ENCODE measurements at places on chromosomes 13 and 19.

DNA sequence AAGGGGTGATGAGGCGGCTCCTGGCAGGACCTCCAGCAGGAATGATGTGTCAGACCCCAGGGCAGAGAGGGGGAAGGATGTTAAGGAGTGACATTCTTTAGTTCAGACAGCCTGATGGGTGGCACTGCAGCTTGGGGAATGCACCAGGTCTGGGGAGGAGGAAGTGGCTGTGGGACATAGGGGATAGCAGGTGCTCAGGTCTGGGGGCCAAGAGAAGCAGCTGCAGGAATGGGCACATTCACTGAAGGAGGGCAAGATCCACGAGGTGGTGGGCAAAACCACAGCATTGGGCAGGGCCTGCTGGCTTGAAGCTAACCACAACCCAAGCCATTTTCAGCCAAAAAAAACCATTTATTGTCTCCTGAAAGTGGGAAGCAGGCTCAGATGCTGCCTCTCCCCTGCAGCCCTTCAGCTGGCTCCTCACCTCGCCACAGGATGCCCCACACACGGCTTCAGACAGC lies 26.5 kb downstream of the COMP start:
- no peak for DNase-seq

DNA sequence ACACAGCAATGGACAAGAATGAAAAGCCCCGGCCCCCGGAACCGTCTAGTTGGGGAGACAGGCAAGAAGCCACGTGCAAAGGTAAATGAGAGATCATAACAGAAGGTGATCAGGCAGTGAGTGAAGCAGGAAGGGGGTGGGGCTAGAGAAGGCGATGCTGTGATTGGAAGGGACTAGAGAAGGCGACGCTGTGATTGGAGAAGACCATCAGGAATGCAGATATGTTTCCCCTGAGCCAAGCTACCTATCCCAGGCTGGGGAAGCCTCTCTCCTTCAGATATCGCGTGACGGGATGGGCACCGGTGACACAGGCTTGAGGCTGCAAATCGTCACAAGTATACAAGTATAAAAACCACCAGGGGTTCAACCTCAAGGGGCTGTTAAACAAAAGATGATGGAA lies 21.8 kb downstream of the DCAF15 start:
- DNase-seq, result peak; percentile 66

DNA sequence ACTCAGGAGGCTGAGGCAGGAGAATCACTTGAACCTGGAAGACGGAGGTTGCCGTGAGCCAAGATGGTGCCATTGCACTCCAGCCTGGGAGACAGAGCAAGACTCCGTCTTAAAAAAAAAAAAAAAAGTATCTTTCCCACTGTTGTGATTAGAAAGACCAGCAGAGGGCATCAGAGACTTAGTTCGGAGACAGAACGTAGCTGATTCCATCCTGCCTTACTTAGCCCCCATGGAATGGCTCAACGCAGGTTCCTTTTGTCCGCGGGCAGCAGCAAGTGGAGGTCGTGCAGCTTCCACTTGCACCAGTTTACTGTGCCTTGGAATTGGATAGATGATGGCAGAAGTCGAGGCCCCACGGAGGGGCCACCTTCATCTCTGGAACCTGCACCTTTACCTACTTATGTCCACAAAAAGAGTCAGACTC lies 8.1 kb downstream of the TIMM29 start:
- peak; percentile 49 for DNase-seq

DNA sequence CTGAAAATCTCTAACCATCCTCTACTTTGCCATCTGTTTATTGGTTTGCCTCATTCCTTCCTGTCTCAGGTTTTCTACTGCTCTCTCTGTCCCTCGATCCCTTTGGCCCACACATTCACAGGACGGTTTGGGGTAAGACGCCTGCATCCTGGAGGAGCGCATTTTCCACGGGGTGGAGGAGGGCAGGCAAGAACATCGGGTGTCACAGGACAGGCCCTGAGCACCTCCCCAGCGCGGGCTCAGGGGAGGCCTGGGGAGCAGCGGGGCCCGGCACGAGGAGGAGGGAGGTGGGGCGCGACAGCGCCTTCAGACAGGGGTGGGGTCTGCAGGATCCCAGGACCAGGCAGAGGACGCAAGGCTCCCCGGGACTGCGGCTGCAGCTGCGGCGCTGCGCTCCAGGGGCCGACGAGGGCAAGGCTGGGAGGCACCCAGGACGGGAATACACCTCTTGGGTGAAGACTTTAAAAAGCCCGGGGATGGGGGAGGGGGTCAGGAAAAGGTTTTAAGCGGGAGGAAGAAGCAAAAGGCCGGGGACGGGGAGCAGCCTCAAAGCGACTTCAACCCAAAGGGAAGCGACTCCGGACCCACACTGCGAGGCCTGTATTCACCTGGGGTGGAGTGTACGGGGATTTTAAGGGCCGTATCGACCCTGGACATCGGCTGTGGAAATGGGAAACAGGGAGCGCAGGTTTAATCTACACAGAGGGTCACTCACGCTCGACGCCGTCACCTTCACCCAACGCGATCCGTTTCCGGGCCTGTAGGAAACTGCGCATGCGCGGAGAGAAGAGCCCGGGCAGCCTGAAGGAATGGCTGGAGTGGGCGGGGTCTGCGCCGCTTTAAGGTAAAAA lies at the start of gene ZNF415:
ZNF415 (minus strand) TSS at position 770 of the 851 bp plus-strand sequence. CDS start 10,234 bp downstream, outside the sequence.
- DNase-seq, result peak; percentile 89

- DNase-seq, result no peak
These were observed at the start of gene C3 for GRCh38 chr19:6720369-6721137. Gene C3, minus strand, starts transcription at chr19:6720650. Its CDS starts 61 bp downstream, at chr19:6720589.

- no peak for DNase-seq
These were observed 41.6 kb upstream of the CHST8 start for GRCh38 chr19:33580026-33580644.

- DNase-seq, result no peak
These were observed 154.0 kb upstream of the TSC22D1 start for GRCh38 chr13:44730099-44730498.

DNA sequence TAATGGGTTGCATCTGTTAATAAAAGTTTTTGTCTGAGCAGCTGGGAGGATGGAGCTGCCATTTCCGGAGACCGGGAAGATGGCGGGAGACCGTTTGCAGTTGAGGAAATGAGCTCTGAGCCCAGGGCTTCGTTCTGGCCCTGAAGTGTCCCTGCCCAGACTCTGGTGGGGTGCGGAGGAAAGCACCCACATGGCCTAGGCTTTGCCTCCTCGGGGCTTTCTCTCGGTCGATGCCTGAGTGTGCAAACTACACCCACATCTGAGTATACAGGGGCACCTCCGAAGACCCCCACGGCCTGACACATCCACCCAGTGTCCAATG lies 15.6 kb upstream of the NANOS3 start:
- DNase-seq, result peak; percentile 36

All from activated CD4-positive, alpha-beta T cell treated with anti-CD3 and anti-CD28 coated beads for 36 hours (primary cell).